ENCODE measurements at places on chromosomes 11 and 22.

GRCh38 chr11:29023761-29024160 is 915.6 kb downstream of the METTL15 start:
- no peak for DNase-seq

GRCh38 chr11:69487849-69488542 is 6.5 kb downstream of the LINC01488 start:
- no peak for DNase-seq

DNA sequence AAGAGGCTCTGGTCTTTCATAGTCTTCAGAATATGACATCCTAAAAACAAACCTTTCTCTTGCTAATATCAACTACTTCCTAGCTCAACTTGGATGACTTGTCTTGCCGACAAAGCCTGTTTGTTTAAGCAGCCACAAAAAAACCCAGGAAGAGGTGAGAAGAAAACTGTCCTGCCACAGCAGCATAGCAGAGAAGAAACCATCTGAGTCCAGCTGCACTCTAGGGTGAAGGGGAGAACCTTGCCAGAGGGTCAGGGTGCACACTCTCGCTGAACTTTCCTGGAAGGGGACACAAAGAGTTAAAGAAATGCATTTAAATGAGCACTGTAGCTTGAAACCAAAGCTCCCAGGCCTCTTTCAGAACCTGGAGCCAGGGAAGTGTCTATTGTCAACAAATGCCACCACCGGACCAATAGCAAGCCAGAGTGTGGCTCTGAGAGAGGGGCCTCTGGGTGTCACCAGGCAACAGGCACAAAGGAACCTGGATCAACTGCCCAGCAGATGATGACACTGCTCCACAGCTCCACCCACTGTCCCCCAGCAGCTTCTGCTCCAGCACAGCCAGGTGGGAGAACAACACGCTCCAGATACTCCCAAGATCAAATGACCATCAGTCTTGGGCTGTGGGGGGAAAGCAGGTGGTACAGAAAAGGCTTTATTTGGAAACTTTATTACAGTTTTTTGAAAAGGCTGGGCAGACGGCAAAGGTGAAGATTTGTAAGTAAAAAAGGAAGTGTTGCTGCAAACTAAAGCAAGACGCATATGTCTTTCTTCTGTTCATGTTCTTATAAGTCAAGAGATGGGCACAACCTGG is 105.7 kb downstream of the RASSF10 start:
- no peak for DNase-seq

- DNase-seq, result no peak
These were observed 31.1 kb downstream of the MRGPRX4 start for GRCh38 chr11:18203723-18204122.

DNA sequence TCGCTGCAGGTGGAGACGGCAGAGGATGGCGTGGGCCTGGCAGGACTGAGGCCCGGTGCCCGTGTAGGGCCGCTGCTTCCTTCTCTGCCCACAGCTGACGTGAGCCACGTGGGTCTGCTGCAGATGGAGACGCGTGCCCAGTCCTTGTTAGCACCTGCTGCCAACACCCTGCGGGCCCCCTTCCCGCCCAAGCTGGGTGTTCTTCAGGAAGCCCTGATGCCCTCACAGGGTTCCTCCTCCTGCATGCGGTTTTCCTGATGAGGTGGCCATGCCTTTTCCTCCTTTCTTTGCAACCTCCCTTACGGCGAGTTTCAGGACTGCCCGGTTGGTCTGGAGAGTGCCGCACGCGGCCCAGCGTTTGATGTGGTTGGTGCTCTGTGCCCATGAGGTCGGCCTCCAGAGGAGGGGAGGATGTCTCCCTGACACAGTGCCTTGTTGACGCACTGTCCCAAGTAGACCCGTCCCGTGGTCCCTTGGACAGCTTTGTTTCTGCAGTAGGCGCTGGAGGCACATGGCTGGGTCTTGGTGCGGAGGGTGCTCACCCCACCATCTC is 44.7 kb downstream of the AP2A2 start:
- DNase-seq, result no peak

DNA sequence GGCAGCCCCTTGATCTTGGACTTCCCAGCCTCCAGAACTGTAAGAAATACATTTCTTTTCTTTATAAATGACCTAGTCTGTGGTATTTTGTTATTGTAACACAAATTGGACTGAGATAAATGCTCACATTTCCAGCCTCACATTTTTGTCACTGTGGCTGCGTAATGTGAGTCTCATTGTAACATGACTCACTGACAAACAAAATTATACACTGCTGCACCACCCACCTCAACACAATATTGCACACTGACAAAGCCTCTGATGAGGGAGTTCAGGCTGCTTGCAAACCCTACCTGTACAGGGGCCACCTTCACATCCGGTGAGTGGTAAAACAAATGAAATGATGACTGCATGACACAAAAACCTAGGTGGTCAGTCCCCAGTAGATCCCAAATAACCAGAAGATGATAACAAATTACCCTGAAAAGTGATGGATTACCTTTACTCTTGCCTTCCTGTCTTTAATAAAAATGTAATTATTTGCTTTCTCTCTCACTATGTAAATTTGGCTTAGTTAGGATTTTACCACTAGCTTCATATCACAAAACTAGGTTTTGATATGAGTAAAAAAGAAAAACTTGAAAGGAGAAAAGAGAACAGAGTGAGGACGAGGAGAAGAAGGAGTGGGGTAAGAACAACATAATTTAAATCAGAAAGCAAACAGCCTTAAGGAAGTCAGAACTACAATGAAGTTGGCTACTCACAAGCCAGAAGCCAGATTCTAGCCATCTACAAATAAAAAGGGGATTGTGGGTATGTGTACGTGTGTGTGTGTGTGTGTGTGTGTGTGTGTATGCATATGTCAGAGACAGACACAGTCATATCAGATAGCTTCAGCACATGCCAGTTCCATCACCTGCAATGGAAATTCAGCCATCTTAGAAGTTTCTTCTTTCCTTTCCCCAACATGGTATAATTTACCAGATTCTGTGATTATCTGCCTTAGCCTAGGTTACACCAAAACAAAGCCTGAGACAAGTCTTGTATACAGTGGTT is 53.4 kb upstream of the SESN3 start:
- no peak for DNase-seq

- DNase-seq, result no peak
These were observed 6.4 kb downstream of the ELFN2 start for GRCh38 chr22:37420686-37421467.

DNA sequence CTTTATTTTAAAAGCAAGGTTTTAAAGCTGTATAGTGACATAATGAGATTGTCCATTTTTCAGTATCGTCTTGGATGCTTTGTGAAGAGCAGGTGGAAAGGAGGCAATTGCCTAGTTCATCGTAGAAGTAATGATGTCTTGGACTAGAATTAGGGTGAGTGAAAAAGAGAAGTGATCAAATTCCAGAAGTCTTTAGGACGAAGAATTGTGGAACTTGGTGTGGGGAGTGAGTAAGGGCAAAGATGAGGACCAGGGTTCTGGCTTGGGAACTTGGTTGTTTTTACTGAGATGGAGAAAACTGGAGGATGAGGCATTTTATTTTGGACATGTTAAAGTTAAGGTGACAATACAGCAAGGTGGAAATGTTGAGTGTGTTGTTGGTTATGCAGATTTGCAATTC is 1.2 kb downstream of the ILK start:
- no peak for DNase-seq

DNA sequence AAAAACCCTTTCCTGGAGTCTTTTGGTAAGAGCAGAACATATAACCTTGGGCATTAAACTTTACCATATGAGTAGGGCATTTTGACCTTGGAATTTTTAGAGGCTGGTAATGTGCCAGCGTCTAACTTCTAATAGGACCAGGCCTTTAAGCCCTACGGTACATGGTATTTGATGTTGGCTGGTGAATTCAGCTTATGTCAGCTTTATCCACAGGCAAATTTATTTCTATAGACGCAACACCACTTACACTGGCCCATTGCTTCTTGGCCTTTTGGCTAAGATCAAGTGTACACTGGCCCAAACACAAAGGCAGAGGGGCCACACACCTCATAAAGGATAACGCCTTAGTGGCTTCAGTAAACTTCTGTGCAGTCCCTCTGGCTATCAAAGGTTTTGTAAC is 410.2 kb upstream of the LARGE1 start:
- no peak for DNase-seq

- DNase-seq, result no peak
These were observed 22.7 kb downstream of the GRAMD1B start for GRCh38 chr11:123452794-123453193.

GRCh38 chr22:41925783-41926460 is 684 bp downstream of the TNFRSF13C start:
- DNase-seq, result peak; percentile 90

DNA sequence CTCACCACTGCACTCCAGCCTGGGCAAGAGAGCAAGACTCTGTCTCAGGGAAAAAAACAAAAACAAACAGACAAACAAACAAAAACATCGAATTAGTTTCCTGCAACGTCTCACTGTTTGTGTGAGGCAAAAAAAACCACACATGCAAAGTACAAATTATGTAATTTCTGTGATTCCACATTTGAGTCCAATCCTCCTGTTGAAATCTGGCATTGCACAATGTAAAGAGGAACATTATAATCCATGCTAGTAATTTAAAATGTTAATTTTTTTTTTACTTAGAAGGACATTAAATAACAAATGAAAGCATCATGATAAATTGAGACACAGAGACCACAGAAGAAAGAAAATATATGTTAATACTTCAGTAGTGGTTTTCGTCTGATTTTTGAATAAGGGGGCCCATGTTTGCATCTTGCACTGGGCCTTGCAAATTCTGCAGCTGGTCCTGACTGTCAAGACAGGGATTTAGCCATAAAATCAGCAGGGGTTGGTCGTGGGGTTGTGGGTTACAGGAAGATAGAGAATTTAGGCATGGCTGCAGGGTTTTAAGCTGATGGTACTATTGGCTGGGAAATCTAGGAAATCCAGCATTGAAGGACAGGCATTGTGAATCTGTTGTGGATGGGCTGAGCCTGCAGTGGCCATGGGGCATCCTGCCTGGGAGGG is 102.6 kb upstream of the ALDH3B2 start:
- DNase-seq, result no peak

GRCh38 chr11:33402066-33402465 is 144.9 kb downstream of the HIPK3 start:
- DNase-seq, result peak; percentile 46

DNA sequence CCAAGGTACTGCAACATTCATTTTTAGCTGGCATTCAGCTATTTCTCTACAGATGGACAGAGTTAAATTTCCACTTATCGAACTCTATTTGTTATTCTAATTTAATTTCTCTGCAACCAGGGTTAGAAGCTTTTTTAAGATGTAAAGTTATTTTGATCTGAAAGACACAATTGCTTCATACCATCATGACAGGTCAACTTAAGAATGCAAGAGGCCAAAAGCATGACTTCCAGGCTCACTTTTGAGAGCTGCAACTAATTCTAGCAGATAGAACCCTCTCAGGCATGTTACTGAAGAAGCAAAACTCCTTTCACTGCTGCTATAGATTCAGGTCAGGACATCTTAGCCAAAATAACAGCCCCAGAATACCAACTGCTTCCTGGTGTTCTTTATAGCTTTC is 86.5 kb upstream of the GALNT18 start:
- DNase-seq, result no peak
